ENCODE measurements at places on chromosomes 3 and 15.

DNA sequence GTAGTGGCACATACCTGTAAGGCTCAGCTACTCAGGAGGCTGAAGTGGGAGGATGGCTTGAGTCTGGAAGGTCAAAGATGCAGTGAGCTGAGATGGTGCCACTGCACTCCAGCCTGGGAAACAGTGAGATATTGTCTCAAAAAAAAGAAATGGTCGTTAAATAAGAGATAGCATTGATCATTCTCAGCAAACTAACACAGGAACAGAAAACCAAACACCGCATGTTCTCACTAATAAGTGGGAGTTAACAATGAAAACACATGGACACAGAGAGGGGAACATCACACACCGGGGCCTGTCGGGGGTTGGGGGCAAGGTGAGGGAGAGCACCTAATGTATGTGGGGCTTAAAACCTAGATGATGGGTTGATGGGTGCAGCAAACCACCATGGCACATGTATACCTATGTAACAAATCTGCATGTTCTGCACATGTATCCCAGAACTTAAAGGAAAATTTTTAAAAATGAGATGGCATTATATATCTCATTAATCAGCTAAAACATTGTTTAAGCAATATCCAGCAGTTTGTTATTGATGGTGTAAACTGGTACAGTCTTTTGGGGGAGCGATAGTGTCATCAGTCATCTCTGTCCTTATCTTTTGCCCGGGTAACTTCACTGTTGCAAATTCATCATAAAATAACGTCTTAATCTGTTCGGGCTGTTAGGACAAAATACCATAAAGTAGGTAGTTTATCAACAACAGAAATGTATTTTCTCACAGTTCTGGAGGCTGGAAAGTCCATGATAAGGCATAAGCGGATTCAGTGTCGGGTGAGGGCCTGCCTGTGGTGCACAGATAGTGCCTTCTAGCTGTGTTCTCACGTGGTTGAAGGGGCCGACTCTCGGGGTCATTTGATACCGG lies 1.7 kb upstream of the MAN2A2 start:
- no peak for DNase-seq

DNA sequence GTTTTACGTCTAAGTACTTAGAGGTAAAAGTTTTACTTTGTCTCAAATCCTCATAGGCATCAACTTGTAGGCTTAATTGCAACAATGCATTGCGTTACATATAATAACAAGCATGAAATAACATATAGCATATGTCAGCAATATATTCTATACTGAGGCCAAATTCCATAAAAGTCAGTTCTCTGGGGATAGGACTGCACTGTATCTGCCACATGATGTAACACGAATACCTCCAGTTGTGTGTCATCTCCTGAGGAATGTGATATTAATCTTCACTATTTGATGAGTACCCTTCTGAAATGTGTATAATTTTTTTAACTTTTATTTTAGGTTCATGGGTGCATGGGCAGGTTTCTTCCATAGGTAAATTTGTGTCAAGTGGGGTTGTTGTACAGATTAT lies 126.4 kb downstream of the IMPG2 start:
- DNase-seq = no peak

DNA sequence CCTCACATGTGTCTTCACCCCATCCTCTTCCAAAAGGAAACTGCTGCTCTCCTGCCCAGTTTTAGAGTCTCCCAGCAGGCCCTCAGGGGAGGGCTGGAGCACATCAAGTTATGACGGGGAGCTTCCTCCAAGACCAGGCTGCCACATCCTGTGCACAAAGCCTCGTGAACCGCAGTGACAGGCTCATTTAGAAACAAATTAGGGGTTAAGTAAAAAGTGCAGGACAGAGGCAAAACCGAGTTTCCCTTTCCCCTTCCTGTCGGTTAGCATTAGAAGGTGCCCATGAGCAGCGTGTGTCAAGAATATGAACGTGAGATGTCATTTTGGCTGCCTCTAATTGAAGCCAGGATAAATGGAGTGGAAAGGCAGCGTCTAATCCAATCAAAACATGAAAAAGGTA lies 199.7 kb downstream of the ARRDC4 start:
- no peak for DNase-seq

DNA sequence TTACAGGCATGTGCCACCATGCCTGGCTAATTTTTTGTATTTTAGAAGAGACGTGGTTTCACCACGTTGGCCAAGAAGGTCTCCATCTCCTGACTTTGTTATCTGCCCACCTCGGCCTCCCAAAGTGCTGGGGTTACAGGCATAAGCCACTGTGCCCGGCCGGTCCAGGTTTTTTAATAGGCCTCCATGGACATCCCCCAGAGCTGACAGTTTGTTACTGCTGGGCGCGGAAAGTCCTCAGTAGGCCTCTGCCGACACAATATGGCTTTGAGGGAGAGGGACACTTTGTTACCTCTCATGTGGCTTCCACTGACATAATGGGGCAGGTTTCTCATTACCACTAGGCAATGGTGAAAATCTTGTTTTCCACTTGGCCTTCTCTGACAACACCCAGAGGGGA lies 152.0 kb downstream of the WNT7A start:
- DNase-seq = no peak

DNA sequence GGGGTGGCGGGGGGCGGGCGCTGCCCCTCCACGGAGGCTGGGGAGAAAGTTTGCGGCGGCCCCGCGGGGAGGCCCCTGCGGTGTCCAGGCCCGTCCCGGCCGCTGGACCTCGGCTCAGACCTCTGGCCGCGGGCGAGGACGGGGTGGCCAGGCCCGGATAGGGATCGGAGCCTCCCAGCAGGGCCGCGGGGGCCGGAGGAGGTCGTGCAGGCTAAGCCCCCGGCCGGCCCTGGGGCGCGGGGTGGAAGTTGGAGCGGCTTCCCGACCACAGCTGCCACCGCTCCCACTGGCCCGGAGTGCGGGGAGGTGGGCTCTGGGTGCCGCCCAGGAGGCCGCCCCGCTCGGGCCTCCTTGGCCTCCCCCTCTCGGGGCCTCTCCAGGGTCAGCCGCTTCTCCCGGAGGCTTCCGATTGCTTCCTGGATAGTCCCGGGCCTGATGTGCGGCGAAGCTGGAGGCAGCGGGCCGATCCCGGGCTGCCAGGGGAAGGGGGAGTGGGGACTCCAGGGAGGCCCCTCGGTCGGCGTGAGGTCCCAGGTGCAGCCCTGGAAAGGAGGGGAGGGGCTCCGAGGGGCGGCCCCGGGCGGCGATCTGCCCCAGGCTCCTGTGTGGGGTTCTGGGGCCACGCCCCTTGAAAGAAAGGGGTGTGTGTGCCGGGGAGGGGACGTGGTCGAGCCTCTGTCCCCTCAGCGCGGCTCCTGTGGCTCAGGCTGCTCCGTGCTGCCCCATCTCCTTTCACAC lies 907 bp downstream of the PLXNA1 start:
- DNase-seq = no peak

Data from activated CD8-positive, alpha-beta memory T cell treated with anti-CD3 and anti-CD28 coated beads for 1 hour (primary cell).